GM12864 (cell line): ENCODE measurements at places on chromosomes 12 and 14.
A peak's percentile ranks its signal among the peaks of the same experiment; 100 is the strongest.

DNA sequence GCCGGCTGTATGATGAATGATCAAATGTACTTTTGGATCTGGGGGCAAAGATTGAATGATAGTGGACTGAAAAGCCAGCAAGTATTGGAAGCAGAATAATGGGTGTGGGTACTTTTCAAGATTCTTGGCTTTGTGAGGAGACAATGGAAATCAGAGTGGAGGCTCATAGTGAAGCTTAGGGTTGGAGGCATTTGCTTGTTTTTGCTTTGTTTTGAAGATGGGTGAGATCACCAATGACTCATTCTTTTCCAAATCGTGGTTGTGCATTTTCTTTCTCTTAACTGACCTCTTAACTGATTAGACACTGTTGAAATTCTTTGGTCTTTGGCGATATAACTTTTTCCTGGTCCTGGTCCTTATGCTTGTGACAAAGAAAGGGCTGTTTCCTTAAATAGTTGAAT lies 54.4 kb downstream of the PELI2 start:
- no peak for DNase-seq

DNA sequence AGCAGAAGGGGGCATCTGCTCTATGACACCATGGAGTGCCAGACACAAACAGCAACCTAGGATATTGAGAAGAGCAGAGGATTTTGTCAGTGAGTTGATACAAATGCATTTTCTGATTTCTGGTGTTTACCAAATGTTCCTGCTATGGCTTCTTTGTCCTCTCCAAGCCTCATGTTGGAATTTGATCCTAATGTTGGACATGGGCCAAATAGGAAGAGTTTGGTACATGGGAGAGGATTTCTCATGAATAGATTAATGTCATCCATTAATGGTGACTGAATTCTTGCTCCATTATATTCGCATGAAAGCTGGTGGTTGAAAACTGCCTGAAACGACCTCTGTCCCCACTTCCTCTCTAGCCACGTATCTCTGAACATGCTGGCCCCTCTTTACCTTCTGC lies 1002.2 kb upstream of the FLRT2 start:
- no peak for DNase-seq

DNA sequence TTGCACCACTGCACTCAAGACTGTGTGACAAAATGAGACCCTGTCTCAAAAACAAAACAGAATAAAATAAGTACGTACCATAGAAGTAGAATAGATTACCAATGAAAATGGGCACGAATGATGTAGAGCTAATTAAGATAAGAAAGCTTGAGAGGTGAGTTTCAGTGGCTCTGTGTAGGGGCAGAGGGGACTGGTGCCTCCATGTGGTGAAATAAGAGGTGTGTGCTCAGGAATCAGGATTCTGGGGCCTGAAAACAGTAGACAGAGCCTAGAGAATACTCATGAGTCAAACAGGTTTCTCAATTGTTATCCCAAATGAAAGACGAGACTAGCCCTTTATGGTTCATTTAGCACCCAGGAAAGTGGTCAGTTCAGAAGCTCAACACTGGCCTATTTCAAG lies 1145.1 kb downstream of the FLRT2 start:
- no peak for DNase-seq

DNA sequence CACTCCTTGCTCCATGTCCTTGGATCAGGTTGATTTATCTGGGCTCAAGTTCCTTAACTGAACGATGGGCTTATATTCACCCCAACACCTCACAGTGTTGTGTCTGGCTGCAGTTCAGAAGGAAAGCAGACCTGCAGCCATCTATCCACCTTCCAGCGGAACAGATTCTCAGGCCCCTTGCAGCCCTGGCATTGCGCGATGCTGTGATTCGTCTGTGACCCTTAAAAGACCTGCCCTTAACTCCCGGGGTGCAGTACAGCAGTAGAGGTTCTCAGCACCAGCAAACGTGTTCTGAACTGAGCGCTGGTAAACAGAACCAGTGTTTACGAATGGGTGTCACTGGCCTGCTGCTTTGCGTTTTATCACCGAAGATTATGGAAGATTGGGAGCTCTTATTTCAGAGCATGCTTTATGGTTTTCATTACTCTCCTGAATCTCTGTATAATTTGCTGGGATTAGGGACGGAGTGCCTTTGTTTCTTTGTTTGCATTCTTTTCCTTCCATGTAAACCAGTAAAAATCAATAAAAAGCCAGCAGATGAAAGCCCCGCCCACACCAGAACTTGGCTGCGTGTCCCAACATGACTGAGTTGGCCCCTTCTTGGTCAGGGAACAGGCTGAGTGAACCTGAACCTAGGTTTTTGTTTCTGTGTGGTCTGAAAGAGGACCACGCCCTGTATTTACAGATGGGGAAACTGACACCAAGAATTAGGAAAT lies 286.7 kb upstream of the CRY1 start:
- DNase-seq, result no peak

DNA sequence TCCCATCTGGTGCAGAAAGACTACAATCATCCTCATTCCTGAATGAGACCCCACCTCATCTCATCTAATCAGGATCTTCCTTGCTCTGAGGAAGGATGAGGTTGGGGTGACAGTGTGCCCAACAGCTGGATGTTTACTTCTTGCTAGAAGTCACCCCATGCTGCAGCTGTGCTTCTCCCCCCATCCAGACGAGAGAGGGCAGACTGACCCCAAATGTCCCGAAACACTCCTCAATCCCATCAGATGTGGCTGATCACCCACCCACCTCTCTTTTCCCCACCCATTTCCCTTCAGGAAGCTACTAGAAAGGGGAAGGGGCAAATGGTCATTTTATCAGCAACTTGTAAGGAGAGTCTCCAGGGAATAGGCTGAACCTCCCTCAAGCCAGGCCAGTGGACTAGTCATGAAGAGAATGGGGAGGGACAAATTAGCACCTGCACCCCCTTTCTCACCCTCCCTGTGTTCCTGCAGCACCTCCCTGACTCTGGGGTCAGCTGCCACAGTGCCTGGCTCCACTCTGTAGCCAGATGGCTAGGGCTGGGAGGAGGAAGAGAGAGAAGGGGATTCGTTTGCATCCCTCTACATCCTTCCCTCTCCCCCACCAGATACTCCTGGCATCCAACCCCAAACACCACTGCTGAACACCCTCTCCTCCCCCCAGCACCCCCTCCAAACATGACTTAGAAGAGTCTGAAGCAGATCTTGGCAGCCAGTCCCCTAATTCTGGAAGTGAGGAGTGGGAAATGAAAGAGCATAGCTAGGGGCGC lies 2.8 kb upstream of the BAZ2A start:
- no peak for DNase-seq

DNA sequence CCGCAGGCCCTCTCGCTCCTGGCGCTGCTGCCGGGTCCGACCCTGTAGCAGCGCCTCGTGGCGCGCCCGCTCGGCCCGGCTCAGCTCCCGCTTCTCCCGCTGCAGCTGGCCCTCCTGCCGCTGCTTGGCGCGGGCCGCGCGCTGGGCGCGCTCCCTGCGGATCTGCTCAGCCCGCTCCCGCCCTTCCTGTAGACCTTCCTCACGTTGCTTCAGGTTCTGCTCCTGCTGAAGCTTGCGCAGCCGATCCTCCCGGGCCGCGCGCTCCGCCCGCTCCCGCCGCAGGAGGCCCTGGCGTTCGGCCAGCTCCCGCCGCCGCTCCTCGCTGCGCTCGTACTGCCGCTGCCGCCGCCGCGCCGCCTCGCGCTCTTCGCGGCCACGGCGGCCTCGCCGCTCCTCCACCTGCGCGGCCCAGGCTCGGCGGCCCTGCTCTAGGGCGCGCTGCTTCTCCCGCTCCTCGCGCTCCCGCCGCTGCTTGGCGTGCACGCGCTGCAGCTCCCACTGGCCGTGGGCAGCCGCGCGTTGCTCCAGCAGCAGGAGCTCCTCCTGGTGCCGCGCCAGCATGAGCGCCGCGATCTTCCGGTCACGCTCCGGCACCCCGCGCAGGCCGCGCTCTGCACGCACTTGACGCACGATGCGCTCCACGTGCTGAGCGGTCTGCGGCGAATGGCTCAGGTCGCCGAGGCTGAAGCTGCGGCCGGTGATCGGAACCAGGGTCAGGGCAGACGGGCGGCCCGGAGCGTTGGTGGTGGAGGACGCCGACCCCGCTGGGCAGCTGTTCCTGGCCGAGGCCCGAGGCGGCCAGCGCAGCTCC lies 2.4 kb downstream of the CCDC177 start:
- DNase-seq, result no peak

- no peak for DNase-seq
These were observed 1.1 kb downstream of the CARMIL3 start for GRCh38 chr14:24052656-24053547.

DNA sequence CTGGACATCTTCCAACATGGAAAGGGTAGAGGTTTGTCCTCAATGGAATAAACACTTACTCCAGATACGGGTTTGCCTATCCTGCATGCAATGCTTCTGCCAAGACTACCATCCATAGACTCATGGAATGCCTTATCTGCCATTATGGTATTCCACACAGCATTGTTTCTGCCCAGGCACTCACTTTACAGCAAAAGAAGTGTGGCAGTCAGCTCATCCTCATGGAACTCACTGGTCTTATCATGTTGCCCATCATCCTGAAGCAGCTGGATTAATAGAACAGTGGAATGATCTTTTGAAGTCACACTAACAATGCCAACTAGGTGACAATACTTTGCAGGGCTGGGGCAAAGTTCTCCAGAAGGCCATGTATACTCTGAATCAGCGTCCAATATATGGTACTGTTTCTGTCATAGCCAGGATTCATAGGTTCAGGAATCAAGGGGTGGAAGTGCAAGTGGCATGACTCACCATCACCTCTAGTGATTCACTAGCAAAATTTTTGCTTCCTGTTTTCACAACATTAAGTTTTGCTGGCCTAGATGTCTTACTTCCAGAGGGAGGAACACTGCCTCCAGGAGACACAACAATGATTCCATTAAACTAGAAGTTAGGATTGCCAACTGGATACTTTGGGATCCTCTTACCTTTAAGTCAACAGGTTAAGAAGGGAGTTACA lies 140.4 kb downstream of the SLC35F4 start:
- no peak for DNase-seq

DNA sequence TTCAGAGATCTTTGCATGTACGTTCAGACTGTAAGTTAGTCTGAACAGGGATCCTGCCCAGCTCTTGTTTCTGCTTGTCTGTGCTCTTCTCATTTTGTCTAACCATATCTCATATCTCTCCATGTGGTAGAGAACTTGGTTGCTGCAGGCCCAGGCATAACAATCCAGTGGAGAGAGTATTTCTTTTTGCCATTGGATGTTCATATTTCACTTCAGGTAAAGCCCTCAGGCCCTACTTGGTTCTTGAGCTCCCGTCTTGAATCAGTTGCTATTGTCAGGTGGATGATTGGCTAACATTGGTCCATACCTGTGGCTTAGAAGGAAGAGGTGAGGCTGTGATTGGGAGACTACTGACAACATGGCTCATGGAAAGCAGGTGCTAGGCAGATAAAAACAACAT lies 357.7 kb upstream of the FLRT2 start:
- DNase-seq, result no peak

- no peak for DNase-seq
These were observed 24.4 kb upstream of the CCDC175 start for GRCh38 chr14:59601056-59601455.

- DNase-seq, result no peak
These were observed 671.2 kb downstream of the LRFN5 start for GRCh38 chr14:42277840-42278239.

- DNase-seq, result peak; percentile 69
These were observed 4.2 kb upstream of the AJUBA start for GRCh38 chr14:22986508-22987054.

DNA sequence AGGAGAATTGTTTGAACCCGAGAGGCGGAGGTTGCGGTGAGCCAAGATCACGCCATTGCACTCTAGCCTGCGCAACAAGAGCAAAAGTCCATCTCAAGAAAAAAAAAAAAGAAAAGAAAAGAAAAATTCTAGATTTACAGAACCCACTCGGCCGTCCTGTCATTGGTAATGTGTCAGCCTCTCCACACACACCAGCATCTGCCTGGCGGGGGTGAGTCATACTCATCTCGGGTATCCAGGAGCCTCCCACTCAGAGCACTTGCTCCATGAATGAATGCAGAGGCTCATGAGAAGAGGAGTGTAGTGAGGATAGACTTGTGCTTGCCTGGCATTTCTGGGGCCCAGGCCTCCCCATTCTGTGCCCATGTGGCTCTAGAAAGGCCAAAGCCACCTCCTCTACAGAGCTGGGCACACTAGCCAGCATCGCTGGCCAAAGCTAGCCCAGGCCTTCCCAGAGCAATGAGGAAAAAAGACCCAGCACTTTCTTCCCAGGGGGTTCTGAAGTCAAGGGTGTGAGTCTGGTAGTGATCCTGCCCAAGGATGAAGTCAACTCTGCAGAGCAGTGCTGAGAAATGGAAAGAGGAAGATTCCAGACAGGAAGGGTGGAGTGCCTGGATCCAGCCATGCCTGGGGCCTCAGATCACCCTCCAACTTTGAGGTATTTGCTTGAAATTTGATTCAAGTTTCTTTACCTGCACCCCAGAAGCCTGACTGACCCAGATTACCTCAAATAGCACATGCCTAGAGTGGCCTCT lies 31.2 kb upstream of the KLC1 start:
- no peak for DNase-seq

DNA sequence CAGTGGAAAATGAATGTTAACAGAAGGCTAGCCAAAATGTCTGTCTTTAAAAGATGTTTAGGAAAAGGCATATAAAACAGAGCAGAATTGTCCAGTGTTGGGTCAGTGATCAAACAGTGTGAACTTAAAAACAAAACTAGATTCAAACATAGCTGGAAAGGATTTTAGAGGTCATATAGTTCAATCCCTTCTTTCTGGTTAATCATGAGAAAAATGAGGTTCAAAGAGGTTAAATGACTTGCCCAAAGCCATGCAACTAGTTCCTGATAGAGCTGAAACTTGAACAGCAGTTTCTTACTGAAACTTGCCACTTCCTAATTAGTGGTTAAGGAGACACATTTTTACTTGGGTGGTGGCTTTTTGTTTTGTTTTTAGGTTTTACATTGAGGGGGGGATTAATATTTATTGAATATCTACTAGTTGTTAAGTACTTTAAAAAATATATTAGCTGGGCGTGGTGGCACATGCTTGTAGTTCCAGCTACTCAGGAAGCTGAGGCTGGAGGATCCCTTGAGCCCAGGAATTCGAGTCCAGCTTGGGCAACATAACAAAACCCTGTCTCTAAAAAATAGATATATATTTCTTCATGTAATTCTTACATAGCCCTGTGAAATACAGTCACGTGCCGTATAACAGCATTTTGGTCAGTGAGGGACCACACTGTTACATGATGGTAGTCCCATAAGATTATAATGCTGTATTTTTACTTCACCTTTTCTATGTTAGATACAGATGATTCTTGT lies 20.4 kb downstream of the ACVR1B start:
- DNase-seq, result no peak
